D341Med (cell line): ENCODE measurements at places on chromosomes 3 and 15.

GRCh38 chr3:55643283-55643682 lies 156.2 kb upstream of the WNT5A start:
- no peak for DNase-seq

GRCh38 chr3:146843476-146843875 lies 238.3 kb upstream of the PLSCR5 start:
- DNase-seq, result no peak

- no peak for DNase-seq
These were observed 129.4 kb downstream of the FBN1 start for GRCh38 chr15:48516121-48516520.

DNA sequence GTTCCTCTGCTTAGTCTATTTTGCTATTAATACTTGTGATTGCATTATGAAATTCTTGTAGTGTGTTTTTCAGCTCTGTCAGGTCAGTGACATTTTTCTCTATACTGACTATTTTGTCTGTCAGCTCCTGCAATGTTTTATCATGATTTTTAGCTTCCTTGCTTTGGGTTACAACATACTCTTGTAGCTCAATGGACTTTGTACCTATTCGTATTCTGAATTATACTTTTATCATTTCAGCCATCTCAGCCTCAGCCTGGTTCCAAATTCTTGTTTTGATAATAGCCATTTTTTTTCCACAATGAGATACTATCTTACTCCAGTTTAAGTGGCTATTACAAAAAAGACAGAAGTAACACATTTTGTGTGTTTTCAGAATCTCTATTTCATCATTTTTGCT lies 204.2 kb upstream of the ONECUT1 start:
- no peak for DNase-seq

- DNase-seq, result no peak
These were observed 93.9 kb downstream of the PCCB start for GRCh38 chr3:136343873-136344555.

DNA sequence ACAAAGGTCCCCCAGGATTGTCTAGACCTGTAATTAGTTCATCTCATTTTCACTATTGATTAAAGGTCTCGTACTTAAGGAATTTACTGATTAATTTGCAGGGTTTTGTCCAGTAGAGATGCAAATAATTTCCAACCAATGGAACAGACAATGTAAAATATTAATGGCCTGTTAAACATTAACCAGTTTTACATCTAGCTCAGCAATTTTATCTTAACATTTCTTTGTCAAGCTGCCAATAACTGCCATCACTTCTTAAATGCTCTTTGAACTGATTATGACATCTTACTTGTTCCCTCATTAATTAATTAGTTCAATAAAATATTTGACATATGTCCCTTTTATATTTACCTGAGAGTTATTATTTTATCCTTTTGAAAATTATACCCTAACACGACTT lies 9.4 kb upstream of the STRIT1 start:
- DNase-seq, result no peak

DNA sequence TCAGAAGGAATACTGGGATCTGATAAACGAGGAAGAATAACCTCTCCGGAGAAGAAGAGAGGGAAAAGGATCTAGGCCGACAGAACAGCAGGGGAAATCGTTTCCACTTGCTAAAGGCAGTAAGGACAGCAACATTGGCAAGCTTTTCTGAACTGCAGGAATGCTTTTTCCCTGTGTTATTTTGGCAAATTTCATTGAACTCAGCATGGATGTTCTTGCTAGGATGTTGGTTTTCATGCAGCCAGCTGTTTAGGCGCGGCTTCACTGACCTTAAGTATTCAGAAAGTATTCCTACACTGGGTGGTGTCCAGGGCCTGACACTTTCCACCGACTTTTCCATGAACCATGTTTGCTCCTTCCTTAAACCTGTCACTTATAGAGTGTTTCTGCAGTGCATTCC lies 489.7 kb downstream of the CNTN3 start:
- DNase-seq, result no peak

DNA sequence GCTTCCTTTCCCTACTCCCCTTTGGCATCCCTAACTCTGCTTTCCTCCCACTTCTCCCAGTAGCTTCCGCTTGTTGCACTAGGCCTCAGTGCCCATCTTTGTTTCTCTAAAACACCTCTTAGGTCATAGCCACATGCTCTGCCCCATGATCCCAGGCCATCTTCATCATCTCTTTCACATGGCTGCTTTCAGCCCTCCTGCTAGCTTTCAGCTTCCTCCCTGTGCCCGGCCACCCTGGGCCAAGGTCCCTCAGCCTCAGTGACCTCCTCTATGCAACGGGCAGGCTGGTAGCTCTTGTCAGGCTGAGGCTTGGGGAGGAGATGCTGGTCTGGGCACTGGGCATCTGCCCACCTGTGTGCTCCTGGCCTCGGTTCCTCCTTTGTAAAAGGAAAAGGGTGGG lies 2.3 kb downstream of the PLEKHO2 start:
- no peak for DNase-seq

DNA sequence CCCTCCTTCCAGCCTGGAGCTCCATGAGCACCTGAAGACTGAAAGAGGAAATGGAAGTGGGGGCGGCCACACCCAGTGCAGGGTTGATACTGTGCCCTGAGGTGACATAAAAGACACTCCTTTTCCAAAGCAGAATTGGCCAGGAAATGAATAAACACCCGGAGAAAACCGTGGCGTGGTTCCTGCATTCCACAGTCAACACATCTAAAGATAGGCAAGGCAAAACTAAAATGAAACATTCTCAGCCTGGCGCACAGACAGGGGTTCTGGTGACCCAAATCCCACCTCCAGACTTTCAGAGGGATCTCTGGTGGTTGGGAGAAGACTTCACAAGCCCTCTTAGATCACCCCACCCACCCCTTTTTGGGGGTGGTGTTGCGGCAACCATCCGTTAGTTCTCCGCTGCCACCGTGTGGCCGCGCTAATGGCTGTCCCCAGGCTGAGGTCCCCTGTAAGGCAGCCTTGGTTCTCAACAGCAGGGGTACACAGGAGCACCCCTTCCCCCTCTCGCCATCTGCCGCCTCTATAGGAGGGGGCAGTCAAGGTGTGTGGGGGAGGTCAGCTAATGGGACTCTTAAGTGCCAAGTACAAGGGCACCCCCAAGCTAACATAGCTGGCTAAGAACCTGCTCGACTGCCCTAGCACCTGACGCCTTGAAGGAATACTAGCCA lies 2.5 kb upstream of the MST1R start:
- DNase-seq, result peak; percentile 88

DNA sequence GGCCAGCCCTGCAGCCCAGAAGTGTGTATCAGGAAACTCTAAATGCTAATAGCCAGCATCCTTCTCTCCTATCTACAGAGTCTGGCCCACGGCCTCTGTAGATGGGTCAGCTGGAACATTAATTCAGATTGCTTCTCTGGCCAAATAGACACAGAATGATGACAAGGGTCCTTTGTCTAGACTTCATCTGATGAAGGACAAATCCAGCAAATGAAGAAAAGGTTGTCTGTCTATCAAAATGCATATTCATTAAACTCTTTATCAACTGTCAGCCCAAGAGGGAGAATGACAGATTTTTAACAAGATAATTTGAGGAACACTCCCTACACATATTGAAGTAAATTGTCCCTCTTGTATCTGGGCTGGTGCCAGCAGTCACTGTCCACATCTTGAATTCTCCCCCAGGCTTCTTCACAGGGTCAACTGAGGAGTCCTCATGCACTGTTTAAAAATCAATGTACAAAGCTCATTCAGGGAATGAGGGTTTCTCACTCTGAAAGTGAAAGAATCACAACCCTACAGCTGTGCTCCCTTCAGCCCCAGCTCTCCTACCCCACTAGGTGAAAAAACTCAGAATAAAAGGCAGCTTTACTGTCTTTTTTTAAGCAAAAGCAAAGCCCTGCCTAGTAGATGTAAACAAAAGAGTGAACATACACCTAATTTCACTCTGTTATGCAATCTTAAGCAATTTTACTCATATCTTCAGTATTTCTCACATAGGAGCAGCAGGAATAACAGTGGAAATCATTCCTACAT lies 507.7 kb downstream of the IGSF11 start:
- DNase-seq, result no peak

DNA sequence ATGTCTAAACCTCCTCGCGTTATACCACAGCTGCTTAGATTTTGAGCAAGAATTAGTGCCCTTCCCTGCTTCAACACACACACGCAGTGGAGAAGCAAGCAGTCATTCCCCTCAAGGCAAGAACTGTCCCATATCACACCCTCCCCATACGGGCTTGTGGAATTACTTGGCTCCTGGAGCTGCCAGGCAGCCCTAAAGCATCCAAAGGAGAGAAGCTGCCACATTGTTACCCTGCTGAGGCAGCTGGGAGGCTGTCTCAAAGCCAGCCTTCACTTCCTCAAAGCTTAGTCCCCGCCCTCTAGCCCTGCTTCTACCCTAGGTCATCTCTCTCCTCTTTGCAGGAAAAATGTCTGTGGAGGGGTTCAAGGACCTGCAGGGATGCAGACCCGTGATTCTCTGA lies 153.4 kb downstream of the RORA start:
- DNase-seq, result no peak

DNA sequence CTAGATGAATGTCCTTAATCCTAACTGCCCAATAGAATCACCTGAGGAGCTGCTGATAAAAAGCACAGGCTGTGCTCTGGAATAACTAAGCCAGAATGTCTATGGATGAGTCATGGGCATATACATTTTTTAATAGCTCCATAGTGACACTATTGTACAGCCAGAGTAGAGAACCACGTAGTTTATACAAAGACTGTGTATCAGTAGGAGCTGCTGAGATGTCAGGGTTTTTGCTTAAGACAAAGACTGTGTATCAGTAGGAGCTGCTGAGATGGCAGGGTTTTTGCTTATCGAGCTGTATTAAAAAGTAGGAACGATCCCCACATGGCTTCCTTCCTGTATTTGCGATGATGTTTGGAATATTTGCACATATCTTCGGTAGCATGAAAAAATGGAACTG lies 137.4 kb downstream of the SV2B start:
- no peak for DNase-seq

GRCh38 chr3:129617381-129618185 lies 11.1 kb upstream of the PLXND1 start:
- no peak for DNase-seq

DNA sequence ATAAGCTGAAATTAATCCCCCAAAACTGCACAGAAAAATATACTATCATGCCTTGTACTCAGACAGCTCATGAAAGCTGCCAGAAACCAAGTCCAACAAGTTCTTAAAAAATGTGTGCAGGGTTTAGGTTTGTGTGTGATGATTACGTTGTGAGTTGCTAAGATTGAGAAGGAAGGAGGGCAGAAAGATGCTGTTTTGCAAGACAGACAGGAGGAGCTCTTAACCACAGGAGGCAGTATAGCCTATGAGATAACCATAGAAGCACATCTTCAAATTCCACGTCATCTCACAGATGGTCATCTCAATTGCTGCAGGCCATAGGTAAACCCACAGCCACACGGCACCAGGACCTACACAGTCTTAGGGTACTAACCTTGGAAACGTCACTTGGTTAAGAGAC lies 191.9 kb downstream of the STT3B start:
- DNase-seq, result no peak

- no peak for DNase-seq
These were observed 15.4 kb upstream of the CADM2 start for GRCh38 chr3:84943379-84943778.

- no peak for DNase-seq
These were observed 133.4 kb upstream of the BHLHE40 start for GRCh38 chr3:4845882-4846281.

- no peak for DNase-seq
These were observed 220.0 kb upstream of the UBE2E2 start for GRCh38 chr3:22982981-22983587.

DNA sequence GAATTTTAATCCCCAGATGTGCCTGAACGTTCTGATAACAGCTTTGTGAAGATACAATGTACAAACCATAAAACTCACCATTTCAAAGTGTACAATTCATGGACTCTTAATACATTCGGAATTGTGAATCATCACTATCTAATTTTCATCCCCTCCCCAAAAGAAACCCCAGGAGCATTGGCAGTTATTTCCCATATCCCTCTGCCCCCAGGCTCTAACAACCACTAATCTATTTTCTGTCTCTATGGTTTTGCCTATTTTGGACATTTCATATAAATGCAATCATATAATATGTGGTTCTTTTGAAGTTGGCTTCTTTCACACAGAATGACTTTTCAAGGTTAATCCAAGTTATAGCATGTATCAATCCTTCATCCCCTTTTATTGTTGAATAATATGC lies 25.3 kb downstream of the PRICKLE2 start:
- no peak for DNase-seq

DNA sequence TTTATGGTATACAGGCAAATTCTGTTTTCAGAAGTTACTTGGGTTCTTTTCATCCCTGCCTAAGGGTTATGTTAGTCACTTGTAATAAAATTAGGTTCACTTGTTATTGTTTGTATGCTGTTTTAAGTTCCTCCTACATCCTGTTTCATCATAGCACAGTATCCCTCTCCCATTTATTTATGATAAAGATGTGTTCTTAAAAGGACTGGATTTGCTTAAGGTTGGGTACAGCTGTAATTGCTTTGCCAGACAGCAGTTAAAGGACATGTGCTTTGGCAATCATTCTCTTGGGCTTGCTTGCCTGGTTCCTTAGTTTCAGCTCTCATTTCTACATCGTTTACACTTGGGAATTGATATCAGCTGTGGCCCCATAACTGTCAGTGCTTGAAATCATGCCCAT lies 11.7 kb downstream of the ATP2C1 start:
- DNase-seq, result no peak

- DNase-seq, result no peak
These were observed 8.5 kb upstream of the ILDR1 start for GRCh38 chr3:122030381-122031122.

DNA sequence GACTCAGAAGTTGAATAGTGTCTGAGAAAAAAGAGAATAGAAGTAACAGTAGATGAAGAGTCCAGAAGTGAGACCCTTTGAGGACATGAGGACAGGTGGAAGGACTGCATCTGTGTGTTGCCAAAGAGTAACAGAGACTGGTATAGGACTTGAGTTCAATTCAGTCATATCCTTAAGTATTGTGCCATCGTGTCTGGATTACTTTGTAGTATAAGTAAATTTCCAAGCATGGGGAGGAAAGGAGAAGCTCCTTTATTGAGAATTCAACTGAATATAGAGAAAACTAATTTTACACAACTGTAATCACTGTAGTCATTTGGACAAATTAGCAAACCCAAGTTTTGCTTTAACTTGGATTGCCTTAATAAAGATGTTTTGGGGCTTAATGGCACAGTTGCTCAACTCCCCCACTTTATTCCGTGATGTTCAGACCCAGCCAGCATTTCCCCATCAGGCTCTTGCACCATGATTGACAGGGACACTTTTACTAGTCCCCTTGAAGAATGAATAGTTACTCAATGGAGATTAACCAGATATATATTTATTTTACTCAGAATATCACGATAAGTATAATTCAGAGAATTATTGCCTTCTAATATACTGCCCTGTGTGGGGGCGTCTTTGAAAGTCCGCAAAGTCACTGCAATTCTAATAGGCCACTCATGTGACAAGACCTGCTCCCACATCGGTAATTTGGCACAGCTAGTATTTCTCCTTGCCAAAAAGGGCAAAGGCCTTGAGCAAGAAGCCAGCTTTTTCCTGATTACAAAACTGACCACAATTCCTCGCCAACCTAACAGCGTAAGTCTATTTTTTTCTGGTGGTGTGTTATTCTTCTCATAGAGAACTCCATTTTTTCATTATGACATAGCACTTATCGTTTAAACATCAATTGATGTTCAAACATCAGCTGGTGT lies 61.3 kb downstream of the PPARG start:
- no peak for DNase-seq

- no peak for DNase-seq
These were observed 329.5 kb upstream of the CTDSPL start for GRCh38 chr3:37532168-37532567.
